ENCODE measurements at places on chromosomes 7 and 10.
A peak's percentile ranks its signal among the peaks of the same experiment; 100 is the strongest.

- peak; percentile 33 for DNase-seq
Measured at GRCh38 chr10:101446071-101446470, 92.1 kb downstream of the BTRC start.

GRCh38 chr10:12602521-12602920 is 253.2 kb downstream of the CAMK1D start:
- DNase-seq = peak; percentile 59

- DNase-seq = no peak
Measured at GRCh38 chr10:26064106-26064505, 130.1 kb downstream of the MYO3A start.

DNA sequence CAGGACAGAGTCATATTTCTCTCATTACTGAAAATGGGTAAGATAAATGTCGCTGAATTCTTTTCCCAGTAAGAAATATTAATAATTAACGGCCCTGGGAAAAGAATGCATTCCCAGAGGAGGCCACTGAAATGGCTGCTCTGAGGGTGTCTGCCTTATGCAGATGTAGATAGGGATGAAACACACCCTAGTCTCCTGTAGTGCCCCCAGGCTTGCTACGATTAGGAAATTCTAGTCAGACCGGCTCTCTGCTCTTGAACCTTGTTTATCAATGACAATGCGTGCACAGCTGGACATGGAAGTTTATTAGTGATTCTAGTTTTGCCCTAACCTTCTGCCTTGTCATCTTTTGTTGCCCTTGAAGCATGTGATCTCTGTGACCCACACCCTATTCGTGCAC is 291.1 kb downstream of the ZNF248 start:
- DNase-seq = no peak

- no peak for DNase-seq
Measured at GRCh38 chr10:101785801-101786200, 2.6 kb upstream of the NPM3 start.

DNA sequence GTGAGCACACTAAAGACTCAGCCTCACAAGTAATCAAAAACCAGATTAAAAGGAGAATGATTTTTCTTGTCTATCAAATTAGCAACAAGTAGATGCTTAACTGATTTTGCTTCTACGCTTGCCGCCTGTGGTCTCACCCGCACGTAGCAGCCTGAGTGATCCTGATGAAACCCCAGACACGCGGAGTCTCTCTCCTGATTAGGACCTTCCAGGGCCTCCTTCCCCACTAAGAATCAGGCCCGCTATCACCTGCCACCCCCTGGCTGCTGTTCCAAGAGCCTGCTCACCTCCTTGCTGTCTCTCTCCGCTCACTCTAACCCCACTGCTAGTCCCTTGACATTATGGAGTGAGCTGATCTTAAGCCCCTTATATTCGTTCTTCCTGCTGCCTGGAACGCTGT is 325.9 kb upstream of the NRP1 start:
- DNase-seq = no peak

- DNase-seq = no peak
Measured at GRCh38 chr7:7695111-7695817, 23.1 kb downstream of the RPA3 start.

DNA sequence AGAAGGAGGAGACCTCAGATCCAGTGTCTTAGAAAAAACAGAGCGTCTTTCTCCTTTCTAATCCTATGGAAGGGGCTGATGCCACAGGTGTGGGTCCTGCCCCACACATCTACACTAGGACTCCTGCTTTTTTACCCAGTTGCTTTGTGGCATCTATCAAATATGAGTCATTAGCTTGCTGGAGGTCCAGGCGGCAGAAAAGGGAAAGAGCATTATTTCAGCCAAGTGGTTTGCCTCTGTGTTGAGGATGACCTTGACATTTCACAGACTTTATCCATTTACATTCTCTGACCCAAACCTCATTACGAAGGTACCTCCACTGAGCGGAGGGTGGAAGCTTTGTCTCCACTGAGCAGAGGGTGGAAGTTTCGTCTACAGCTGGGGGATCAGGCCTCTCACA is 308.4 kb upstream of the KLF6 start:
- DNase-seq = no peak

DNA sequence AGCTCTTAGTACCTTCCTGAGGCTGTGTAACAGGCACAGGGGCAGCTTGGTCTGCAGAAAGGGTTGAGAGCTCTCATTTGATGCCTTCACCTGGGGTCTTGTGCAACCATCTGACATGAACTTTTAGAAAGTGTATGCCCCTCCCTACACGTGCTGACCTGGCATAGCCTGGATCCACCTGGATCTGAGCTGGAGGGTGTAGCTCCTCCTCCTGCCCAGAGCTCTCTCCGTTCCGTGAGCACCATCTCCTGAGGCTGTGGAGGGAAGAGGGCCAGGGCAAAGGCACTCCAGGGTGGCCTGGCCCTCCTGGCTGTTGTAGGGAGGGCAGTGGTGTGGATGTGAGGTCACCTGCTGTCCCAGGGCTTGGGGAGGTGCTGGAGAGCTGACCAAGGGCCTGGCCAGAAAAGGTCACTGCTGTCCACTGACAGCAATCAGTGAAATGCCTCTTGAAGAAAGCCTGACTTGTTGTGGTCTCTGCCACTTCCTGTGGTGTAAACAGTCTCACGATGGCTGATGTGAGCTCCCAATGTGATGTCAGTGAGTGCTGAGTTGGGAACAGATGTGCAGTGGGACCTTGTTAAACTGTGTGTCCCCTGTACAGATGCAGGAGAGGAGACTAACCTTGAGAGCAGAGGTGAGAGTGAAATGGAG is 23.0 kb downstream of the AMZ1 start:
- no peak for DNase-seq

- DNase-seq = peak; percentile 77
Measured at GRCh38 chr10:21329995-21330627, 195.4 kb downstream of the SKIDA1 start.

- DNase-seq = peak; percentile 91
Measured at GRCh38 chr7:122143751-122144711, at the start of gene AASS. TSS of gene AASS (minus strand) at chr7:122144249. CDS start at chr7:122133726, 10,523 bp downstream.

GRCh38 chr7:106048706-106049020 is 63.4 kb downstream of the SYPL1 start:
- no peak for DNase-seq

DNA sequence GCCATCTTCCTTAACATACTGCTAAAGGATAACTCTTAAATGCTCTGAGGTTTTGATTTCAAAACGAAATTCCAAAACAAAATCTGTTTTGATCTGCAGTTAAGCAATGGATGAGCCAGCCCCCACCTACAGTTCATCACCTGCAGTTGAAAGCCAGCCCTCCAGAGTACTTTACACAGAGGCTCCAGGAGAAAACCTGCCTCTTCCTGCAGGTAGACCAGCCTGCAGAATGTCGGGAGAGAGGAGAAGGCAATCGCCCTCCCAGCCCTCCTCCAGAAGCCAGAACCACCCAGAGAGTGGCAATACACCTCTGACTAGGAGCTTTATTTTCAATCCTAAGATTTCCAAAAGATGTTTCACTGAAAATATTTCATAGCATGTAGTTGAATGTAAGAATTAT is 798.1 kb downstream of the GATA3 start:
- DNase-seq = no peak

- no peak for DNase-seq
Measured at GRCh38 chr7:76236224-76236623, 34.5 kb downstream of the SRRM3 start.

GRCh38 chr10:75600833-75601232 is 169.4 kb downstream of the LRMDA start:
- peak; percentile 36 for DNase-seq

- peak; percentile 31 for DNase-seq
Measured at GRCh38 chr7:20647908-20648776, 32.7 kb downstream of the ABCB5 start.
